ENCODE measurements at places on chromosomes 6 and 20.

- no peak for DNase-seq
Measured at GRCh38 chr20:47066484-47067270, 172.0 kb downstream of the EYA2 start.

DNA sequence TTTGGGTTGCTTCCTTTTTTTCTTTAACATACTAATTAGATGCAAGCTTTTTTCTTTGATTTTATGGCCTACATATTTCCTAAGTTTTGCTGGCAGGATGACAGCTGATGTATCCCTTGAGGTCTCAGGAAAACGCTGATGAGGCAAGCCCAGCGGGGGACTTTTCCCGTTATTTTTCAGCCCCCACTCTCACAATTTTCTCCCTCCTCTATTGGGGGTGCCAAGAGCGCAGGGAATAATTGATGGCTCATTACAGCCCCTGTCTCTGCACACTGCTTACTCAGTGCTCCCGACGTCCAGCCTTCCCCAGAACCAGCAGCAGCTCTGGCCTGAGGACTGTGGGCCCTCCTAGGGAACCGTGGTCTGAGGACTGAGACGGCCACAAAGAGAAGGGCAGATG lies 38.6 kb upstream of the VSTM2L start:
- no peak for DNase-seq

- DNase-seq, result no peak
Measured at GRCh38 chr6:159966981-159967380, 1.9 kb upstream of the IGF2R start.

- DNase-seq, result no peak
Measured at GRCh38 chr6:21064756-21065340, 528.7 kb upstream of the SOX4 start.

GRCh38 chr6:105301072-105301503 lies 101.8 kb downstream of the PREP start:
- DNase-seq, result no peak

DNA sequence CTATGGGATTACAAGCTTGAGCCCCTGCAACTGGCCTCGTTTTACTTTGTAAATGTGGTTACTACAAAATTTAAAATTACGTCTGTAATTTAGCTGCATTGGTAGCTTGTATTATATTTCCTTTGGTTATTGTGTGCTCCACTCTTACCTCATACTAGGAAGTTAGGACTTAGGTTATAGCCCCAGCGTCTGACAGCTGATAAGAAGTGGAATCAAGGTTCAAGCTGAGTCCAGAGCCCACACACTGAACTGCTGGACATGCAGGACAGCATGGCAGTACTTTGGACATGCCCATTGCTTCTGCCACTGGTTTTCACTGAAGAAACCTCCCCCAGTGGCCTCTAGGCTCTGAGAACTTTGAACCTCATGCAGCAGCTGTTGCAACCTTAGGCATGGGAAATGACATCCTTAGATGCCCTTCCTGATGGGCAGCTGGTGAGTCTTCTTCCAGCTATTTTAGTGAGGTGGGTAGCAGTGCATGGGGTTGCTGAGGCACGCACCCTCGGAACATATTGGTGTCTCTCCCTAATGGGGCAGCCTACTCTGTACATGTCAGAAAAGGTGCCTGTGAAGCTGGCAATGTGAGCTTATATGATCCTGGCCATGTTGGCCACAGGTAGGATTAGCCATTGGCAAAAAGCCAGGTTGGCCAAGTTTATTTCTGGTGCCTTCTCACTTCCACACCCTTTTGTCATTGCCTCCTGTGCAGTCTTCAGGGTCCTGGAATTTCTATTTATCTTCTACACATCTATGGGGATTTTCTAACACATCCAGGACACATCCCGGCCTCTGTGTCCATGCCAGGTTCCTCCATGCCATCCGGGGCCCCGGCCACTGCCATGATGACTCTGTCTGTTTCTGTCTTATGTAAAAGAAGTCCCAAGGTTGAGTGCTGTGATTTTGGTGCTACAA lies 85.3 kb downstream of the CDS2 start:
- DNase-seq, result no peak

DNA sequence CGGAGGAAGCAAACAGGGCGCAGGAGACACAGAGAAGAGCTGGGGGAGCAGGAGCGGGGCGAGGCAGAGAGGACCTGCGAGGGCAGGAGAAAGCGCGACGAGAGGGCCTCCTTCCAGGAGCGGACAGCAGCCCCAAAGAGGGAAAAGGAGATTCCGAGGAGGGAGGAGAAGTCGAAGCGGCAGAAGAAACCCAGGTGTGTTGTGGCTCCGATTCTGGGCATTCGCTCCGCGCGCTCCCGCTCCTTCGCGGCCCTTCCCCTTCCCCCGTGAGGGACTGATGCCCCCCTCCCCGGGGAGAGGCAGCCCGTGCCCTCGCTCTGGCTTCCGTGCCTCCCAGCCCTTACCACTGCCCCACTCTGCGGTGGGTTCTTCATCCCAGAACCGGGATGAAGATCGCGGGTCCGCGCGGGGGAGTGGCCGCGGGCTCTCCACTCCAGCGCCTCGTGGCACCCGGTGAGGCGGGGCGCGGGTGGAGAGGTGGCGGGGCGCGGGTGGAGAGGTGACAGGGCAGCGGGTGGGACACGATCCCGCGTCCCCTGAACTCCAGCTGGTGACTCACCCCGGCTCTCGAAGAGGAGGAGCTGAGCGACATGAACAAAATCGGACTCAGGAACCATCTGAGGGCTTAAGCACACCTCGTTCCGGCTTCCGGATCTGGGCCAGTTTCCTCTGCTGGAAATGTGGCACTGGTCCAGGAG lies 22.4 kb downstream of the TMC2 start:
- DNase-seq, result no peak

GRCh38 chr20:24911461-24911860 lies 37.6 kb upstream of the CST7 start:
- no peak for DNase-seq

GRCh38 chr6:164097551-164098398 lies 683.3 kb downstream of the QKI start:
- no peak for DNase-seq

- DNase-seq, result no peak
Measured at GRCh38 chr20:36285746-36286447, 20.2 kb upstream of the DLGAP4 start.

GRCh38 chr6:168645326-168645725 lies 204.3 kb downstream of the SMOC2 start:
- DNase-seq, result no peak

- DNase-seq, result no peak
Measured at GRCh38 chr6:85453490-85453889, 3.6 kb downstream of the NT5E start.

DNA sequence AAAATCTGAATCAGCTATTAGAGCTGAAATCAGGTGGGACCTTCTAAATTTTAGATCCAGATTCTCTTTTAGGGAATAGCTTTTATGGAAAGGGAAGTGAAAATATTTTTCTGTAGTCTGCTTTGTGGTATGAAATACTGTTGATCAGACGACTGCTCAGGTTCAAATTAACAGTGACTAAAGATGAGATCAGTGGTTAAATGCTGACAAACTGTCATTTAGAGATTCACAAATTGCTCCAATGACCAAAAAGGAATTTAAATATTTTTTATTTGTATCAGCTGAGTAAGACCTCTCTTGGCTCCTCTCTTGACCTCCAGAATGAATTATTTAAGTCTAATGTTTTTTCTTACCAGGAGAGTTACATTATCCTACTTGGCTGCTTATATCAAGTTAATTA lies 77.3 kb downstream of the KCNQ5 start:
- no peak for DNase-seq

- DNase-seq, result no peak
Measured at GRCh38 chr20:61569825-61570224, 317.8 kb downstream of the CDH4 start.

- DNase-seq, result no peak
Measured at GRCh38 chr6:139568151-139568955, 193.9 kb upstream of the CITED2 start.

GRCh38 chr6:41021832-41022231 lies 17.2 kb downstream of the UNC5CL start:
- no peak for DNase-seq

- DNase-seq, result peak; percentile 20
Measured at GRCh38 chr20:17538517-17539170, 7.5 kb upstream of the BFSP1 start.

DNA sequence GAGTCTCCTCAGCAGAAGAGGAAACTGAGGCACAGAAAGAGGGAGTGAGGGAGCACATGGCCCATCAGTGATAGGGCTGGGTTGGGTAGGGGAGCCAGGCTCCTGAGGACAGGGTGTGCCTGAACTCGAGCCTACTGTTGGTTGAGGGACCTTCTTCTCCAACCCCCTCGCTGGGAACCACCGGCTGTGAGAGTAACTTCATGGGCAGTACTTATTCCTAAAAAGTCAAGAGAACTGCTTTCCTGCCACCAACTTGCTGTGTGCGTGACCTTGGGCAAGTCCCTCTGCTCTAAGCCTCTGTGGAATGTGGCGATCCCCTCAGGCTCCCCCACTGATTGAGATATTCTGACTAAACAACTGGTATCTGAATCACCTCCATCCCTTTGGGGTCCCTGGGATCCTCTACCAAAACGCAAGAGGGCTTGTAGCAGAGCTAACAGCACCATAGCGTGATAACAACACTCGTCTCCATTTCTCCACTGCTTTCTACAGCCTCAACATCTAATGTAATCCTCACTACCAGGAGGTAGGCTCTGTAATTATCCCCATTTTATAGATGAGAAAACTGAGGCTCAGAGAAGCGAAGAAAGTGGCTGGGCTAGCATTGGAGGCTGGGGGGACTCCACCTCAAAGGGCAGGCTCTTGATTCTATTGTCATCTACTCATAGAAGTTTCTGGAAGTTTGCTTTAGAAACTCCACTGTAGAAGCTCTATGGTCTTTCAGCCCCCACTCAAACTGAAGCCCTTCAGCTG lies 76.0 kb downstream of the JPH2 start:
- DNase-seq, result no peak

- no peak for DNase-seq
Measured at GRCh38 chr6:157092736-157093135, 230.6 kb downstream of the TMEM242 start.

- no peak for DNase-seq
Measured at GRCh38 chr6:146582857-146583256, 15.9 kb upstream of the ADGB start.

DNA sequence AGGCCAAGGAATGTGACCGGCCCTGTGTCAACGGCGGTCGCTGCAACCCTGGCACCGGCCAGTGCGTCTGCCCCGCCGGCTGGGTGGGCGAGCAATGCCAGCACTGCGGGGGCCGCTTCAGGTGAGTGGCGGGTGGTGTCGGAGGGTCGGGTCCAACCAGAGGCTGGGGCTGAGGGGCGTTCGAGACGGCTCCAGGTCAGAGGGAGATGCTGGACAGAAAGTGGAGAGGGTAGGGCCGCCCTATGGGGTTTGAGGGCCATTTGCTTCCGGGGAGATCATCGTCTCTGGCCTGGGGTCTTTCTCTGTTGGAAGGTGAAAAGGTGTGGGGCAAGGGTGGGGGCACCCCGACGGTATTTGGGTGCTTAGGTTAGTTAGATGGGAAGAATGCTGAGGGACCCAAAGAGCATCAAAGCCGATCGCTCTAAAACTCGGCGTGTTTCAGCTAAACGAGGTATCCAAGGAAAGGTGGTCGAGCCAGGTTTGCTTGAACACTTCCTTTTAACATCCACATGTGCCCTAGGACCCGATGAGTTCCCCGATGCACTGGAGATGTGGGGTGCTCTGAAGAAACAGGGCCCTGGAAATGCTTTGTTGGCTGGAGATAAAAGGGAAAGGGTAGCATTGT lies 691 bp downstream of the ATRN start:
- DNase-seq, result no peak

DNA sequence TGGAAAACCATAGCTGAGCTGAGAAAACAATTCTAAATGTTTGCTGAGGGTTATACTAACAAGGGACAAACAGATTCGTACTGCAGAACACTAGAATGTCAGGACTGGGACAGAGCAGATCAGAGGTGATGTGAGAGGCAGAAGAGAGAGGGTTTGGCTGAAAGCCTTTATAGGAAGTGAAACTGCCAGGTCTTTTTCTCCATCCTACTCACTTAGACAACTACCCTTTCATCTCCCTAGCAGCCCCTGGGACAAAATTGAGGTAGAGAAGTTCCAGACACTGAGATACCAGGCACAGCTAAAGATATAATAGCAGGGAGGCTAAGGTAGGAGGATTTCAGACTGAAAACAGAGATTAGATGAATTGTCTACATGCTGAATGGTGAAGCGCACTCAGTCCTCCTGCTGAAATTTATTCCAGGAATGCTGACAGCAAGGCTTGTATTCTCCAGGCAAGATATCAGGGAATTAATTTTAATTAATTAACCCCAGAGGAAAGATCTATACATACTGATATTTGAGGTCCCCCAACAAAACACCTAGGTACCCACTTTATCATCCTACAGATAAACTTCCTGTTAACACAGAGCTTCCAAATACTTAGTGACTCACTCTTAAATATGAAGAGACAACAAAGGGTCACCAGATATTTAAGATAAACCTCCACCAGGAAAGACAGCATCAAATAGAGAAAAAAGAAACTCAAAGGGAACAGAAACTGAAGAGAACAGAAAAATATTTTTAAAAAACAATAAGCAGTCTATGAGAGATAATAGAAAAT lies 12.6 kb upstream of the EIF2S2 start:
- peak; percentile 36 for DNase-seq

GRCh38 chr6:124496334-124496733 lies 465.9 kb upstream of the RNF217 start:
- no peak for DNase-seq
